ENCODE measurements at places on chromosomes 12 and 14.

- DNase-seq, result no peak
Observed at GRCh38 chr14:45038865-45039264, 45.1 kb upstream of the PRPF39 start.

GRCh38 chr14:68587931-68588330, 204.9 kb downstream of the ZFP36L1 start:
- DNase-seq, result no peak

GRCh38 chr14:73058922-73059673, 764 bp downstream of the RBM25 start:
- DNase-seq, result no peak

GRCh38 chr12:42090899-42091298, 53.8 kb downstream of the GXYLT1 start:
- no peak for DNase-seq

DNA sequence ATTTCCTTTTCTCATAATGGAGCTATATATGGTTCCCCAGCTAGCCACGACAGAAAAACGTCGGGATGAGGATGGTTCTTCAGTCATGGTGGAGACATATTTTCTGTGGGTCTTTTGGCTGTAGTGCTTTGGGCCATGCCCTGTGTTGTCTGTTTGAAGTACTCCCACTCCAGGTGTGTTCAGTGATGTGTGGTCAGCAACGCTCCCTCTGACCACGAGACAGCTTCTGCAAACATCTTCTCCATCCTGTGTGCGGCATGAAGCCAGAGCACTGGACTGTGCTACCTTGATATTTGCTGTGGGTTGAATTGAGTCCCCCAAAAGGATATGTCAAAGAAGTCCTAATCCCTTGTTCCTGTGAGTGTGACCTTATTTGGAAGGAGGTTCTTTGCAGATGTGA, 931.2 kb downstream of the NRXN3 start:
- DNase-seq, result no peak

GRCh38 chr14:64845878-64846277, 33.8 kb downstream of the SPTB start:
- no peak for DNase-seq
